ENCODE measurements at places on chromosomes 5 and 9. TPM values are rescaled to one million over a fixed set of nuclear protein-coding genes. Genes with fewer than 3 reads are reported as not detected.

GRCh38 chr5:124706051-124706450, 40.4 kb downstream of the ZNF608 start:
- no peak for DNase-seq

DNA sequence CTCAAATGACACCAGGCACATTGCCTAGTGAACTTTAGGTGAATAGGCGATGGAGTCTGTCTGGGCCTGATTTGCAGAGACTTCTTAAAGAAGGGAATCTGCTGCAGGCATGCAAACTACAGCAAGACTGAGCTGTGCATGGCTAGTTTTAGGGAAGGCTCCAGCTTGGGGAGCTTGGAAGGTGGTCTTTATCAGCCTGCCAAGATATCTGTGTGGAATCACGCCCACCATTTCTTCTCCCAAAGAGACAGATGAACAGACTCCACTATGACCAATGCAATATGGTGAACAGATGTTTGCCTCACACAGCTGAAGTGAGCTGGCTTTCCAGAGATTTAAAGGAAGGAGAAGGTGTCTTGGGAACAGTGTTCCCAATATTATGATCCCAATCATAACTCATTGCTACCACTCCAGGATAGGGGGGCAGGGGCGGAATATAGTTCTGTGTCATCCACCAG, 129.0 kb upstream of the HMHB1 start:
- DNase-seq, result no peak

DNA sequence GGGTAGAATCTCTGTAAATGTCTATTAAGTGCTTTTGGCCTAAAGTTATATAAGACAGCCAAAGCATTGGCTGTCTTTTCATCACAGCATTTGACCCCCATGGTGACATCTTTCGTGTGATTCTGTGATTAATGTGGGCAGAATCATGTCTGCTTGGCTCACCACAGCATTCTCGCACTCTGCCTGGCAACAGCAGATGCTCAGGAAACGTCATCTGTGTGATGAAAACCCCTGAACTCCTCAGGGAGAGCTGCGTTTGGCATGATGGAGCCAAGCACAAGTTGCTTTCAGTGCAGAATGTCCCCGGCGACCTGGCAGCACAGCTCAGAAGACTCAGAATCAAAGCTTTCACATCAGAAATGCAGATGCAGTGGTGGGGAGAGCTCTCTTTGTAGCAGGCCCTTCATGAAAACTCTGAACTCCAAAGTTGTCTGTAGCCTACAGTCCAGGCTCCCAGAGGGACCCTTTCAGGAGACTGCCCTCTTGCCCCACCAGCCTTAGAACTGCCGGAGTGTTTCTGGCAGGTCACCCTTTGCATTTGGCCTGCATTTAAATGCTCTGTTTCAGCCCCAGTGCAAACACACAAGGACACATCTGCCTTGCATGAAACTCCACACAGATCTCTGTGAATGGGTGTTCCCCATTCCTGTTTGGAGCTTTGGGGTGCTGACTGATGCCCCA, 155.6 kb upstream of the PANK3 start:
- DNase-seq, result peak; percentile 58

GRCh38 chr9:72753266-72753893, 199.5 kb downstream of the ALDH1A1 start:
- no peak for DNase-seq

- no peak for DNase-seq
Measured at GRCh38 chr5:103667068-103667467, 104.5 kb upstream of the NUDT12 start.

DNA sequence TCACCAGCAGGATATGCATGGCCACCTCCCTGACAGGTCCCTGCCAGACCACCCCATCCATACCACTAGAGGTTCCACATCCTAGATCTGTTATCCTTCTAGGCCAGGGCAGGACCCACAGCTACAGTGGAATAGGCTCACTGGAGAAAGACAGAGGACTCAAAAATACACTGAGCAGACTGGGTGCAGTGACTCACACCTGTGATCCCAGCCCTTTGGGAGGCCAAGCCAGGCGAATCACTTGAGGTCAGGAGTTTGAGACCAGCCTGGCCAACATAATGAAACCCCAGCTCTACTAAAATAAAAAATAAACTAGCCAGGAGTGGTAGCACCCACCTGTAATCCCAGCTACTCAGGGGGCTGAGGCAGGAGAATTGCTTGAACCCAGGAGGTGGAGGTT, 56.5 kb upstream of the TESK1 start:
- DNase-seq, result no peak

The C9orf153 gene
- not detected for total RNA-seq

DNA sequence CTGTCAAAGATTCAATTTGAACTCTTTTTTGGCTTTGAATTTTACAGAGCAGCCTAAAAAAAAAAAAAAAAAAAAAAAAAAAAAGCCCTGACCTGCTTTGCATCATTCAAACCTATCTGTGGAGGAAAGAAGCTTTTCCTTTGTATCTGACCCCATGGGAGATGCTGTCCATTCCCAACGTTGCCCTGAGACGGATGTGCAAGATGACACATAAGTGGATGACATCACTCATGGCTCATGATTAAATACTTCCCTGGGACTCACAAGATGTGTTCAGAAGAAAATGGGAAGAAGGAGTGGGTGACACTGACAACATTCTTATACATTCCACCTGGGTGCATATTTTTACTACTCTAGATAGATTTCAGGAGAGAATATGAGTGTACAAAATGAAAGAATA, 245.7 kb upstream of the ELAVL2 start:
- DNase-seq, result no peak

The ROR2 gene
- 22.3 TPM for total RNA-seq

DNA sequence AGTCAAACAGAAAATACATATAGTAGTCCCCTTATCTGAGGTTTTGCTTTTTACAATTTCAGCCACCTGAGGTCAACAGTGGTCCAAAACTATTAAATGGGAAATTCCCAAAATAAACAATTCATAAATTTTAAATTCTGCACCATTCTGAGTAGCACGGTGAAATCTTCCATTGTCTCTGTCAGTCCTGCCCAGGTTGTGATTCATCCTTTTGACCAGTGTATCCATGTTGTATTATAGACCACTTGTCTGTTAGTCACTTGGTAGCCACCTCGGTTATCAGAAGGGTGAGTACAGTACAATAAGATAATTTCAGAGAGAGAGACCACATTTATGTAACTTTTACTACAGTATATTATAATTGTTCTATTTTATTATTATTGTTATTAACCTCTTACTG, 2.8 kb downstream of the CCDC152 start:
- DNase-seq, result no peak

DNA sequence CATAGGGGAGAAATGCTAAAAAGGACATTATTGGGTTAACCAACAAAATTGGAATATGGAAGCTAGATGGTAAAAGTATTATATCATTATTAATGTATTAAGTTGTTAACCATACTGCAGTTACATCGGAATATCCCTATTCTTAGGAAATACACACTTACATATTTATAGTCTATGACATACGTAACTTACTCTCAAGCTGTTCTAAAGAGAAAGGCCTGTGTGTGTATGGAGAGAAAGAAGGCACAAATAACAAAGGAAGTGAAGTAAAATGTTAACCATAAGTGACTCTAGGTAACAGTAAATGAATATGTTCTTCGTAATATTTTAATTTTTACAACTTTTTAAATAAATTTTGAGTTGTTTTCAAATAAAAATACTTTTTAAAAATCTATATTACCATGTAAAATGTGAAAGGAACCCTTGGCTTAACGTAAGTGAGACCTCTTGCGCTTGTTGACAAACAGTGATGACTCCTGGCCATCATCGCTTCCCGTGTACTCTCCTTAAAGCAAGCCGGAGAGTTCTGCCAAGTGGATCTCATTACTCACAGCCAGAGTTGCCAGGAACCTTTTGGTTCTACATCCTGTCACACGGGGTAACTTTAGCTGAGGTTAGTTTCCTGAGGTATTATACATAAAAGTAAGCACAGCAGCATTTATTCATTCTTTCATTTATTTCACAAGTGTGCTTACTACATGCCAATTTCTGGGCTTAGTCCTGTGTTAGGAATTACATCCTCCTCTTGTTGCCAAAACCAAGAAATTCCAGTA, 165.4 kb downstream of the EPB41L4A start:
- no peak for DNase-seq

DNA sequence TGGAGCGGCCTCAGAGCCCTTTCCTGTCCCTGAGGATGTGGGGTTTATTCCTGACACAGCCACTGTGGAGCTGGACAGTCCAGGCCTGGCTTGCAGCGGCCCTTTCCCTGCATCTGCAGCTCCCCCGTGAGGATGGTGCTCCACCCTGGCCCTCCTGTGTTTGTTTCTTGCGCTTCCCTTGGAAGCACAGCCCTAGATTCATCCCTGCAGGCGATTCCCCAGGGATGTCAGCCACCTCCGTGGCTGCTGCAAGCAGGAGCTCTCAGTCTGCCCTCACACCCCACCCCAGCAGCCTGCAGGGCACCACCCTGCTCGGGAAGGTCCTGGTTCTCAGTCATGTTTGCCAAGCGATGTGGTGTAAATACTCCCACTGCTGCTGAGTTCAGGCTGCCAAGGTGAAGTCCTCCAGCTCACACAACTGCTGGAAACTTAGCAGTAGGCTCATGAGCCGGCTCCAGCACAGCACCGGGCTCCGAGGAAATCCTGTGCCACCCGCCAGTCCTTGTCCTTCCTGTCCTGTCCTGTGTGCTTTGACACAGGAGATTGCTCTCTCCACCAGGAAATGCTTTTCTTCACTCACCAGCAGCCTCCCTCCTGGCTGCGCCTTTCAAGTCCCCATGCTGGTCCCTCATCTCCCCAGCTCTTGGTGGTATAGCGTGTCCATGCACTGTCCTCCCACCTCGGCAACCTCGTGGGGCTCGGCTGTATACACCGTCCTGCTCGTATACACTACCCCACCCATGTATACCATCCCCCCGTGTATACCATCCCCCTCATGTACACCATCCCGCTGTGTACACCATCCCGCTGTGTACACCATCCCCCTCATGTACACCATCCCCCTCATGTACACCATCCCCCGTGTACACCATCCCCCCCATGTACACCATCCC, 16.2 kb downstream of the ROPN1L start:
- no peak for DNase-seq

GRCh38 chr5:14628346-14628745, 36.2 kb upstream of the OTULIN start:
- no peak for DNase-seq

GRCh38 chr9:73441890-73442818, 290.5 kb downstream of the ANXA1 start:
- DNase-seq, result no peak

DNA sequence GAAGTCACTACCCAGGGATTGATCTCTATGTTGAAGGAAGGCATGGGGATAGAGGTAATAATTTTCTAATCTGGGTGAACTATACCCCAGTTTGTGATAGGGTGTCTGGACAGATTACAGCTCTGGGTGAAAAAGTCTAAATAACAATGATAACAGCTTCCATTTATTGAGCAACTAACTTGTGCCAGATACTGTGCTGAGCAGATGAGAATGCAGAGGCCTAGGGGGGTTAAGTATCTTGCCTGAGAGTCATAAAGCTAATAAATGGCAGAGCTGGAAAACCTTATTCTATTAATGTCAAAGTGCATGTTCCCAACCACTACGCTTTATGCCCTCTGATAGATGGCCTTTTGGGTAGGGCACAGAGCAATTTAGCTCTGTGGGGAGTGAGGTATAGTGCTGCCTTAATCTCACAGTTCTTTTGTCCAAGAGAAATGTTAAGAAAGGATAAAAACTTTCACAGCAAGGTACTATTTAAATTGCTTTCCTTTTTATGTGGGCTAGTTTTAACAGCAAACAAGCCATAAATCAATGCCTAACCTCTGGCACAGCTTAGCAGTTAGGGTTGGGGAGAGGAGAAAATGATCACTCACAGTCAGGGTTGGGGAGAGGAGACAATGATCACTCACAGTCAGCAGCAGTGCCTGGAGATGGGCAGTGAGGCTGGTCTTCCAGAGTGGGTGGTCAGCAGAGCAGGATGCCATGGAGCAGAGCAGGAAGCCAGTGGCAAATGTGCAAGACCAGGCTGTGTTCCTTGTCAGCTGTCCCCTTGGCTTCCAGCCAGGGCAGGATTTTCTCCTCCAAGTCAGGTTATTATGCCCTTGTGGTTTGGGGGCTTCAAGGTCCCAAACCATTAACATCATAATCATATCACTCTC, 187.0 kb downstream of the CARTPT start:
- DNase-seq, result peak; percentile 82

- DNase-seq, result no peak
Measured at GRCh38 chr9:121833061-121833460, 181.6 kb downstream of the DAB2IP start.

GRCh38 chr5:110250755-110251154, 475.7 kb downstream of the TMEM232 start:
- no peak for DNase-seq

- no peak for DNase-seq
Measured at GRCh38 chr9:9054354-9054992, 1254.9 kb upstream of the DMAC1 start.

GRCh38 chr5:75281716-75282465, 45.2 kb upstream of the ANKRD31 start:
- no peak for DNase-seq

GRCh38 chr9:70121818-70122436, 78.3 kb downstream of the MAMDC2 start:
- DNase-seq, result no peak

- no peak for DNase-seq
Measured at GRCh38 chr5:95927927-95928723, 33.5 kb downstream of the ELL2 start.

The IRGM gene
- total RNA-seq, result 0.98 TPM

DNA sequence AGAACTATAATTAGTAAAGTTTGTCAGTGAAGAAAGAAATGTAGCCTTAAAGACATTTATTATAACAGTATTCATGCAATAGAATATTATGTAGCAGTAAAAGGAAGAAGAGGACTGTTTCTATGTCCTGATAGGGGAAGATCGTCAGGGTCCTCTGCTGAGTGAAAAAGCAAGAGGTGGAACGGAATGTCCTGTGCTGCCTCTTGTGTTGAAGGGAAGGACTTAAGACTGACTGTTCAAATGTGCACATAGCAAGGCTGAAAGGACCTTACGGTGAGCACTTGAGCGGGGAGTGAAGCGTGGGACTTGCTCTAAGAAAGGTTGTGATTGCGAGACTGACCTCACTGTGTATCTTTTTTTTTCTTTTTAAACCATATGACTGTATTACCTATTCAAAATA, 63.2 kb downstream of the SNX24 start:
- DNase-seq, result no peak

DNA sequence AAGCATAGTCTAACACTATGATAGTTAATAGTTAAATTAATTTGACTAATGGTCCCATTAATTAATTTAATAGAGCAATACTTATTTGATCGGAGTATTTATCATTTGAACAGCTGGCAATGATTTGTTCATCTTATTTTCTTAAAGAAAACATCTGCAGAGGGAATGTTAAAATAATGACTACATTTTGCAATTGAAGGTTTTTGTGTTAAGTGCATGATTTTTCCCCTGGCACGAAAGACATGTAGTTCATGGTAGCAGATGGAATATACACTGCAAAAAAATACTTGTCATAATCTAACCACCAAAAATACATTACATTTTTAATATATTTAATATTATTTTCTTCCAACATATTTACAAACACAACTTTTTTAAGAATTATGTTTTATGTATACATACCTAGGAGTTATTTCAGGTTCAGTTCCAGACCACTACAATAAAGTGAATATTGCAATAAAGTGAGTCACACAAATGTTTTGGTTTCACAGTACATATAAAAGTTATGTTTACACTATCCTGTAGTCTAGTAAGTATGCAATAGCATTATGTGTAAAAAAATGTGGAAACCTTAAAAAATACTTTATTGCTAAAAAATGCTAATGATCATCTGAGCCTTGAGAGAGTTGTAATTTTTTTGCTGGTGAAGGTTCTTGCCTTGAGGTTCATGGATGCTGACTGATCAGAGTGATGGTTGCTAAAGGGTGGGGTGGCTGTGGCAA, 292.6 kb upstream of the DAB2 start:
- no peak for DNase-seq

The OR1J2 gene
- total RNA-seq, result not detected

The PAXX gene
- 62.9 TPM for total RNA-seq

- DNase-seq, result no peak
Measured at GRCh38 chr5:168030912-168031311, 260.5 kb upstream of the WWC1 start.

Data from vagina (tissue), 2 donors.